ENCODE measurements at places on chromosomes 4 and X.

DNA sequence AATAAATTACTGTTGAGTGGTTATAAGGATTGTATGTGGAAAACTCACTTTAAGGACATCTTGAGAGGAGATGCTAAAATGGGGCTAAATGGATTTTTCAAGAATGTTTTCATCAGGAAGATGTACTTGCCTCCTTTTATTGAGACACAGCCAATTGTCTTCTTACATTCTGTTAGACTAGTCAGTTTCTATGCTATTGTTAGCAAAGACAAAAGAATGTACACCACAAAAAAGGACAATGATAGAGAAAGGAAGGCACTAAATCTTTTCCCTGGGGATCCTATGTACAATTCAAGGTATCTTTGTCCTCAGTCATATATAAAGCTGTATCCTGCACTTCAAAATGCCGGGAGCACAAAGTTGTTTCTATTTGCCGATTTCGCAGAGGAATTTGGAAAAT, 42.6 kb downstream of the TMA16 start:
- no peak for DNase-seq

DNA sequence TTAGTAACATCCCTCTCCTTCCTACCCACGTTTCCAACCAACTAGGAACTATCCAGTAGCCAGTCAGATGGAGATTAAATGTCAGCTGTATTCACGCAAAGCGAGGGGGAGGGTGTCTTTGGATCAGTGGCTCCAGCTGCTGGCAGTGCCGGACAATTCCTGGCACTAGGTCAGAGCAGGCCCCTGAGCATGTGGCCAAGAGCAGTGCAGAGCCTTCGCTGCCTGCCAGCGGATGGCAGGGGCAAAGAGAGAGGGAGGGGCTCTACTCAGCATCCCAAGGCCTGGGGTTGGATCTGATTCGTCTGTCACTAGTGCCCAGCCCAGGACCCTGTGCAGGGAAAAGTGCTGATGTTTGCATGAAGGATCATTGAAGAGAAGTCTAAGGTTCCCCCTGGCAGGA, 28.7 kb upstream of the JAKMIP1 start:
- DNase-seq = no peak

DNA sequence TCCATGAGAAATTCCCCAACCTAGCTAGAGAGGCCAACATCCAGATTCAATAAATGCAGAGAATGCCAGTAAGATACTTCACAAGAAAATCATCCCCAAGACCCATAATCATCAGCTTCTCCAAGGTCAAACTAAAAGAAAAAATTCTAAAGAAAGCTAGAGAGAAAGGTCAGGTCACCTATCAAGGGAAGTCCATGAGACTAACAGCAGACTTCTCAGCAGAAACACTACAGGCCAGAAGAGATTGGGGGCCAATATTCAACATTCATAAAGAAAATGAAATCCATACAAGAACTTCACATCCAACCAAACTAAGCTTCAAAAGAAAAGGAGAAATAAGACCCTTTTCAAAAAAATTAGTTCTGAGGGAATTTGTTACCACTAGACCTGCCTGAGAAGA, 118.8 kb upstream of the ANXA10 start:
- DNase-seq = no peak

- DNase-seq = no peak
These were observed 12.8 kb downstream of the THAP9 start for GRCh38 chr4:82913305-82913704.

GRCh38 chr4:184441461-184442313, 32.7 kb downstream of the IRF2 start:
- no peak for DNase-seq

DNA sequence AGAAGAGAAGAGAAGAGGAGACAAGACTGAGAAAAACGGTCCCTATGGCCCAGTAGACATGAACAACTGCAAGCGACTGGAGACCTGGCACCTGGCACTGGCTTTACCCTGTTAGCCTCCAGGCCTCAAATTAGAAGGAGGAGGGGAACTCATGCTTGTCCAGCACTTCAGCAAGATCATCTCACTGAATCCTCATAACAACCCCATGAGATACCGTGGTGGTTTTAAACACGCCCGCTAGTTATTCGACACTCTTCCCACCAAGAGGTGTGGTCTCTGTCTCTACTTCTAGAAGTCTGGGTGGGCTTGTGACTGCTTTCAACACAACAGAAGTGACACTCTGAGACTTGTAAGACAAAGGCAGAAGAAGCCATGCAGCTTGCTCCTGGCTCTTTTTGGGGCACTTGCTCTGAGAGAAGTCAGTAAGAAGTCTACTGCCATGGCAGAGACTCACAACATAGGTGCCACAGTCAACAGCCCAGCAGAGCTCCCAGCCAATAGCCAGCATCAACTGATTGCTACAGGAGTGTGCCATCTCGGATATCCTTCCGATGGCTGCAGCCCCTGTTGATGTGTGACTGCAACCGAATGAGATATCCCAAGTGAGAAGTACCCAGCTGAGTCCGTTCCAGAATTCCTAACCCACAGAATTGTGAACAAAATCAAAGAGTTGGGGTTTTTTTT, 34.0 kb upstream of the BCOR start:
- no peak for DNase-seq

DNA sequence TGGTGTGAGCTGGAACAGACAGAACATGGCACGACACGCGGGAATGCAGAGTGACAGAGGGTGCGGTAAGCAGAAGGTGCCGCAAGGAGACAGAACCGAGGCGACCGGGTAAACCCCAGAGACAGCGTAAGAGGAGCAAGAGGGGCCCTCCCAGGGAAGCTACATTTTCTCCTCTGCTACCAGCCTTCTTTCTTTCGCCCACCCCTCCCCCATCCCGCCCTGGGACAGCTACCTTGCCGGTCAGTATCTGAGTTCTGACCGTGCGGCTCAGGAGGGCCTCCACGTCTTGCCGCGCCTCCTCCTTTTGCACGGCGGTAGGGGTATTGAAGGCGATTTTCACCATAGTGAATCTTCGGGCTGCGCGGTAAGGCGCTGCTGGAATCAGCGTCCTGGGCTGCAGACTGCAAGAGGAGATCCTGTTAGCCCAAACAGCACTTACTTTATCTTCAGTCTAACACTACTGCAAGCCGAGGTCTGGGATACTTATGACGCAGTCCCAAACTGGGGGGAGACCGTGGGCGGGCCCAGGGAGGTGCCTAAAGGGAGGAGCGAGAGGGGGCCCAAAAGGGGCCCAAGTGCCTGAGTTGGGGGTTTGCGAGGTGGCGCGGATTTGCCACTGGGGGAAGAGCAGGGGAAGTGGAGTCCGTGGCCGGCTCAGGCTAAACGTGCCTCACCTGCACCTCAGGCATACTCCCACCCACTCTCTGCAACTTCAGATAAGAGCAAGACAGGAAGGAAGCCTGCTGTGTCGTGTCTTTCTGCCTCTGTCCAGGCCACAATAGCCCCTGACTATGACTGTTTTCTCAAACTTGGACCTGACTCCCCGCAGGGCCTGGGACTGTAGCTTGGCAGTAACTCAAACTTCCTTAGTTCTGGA, at the start of gene ITM2A:
TSS of gene ITM2A (minus strand) at position 462 of the 877 bp plus-strand sequence. CDS start at position 343, 119 bp downstream.
- DNase-seq = no peak

DNA sequence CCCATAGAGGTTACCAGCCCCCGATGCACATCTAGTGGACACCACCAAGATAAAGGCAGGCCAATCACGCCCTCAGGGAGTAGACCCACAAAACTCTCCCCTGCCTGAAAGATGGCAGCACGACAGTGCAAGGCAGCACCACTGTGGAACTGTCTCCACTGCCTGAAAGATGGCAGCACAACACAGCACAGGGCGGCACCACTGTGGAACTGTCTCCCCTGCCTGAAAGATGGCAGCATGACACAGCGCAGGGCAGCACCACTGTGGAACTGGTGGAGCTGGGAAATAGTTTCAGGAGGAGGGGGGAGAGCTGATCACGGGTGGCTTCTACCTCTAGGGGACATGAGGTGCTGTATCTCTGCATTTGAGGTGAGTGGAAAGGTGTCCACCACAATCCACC, 340.4 kb upstream of the FRG1 start:
- DNase-seq = no peak

- DNase-seq = no peak
These were observed 224.9 kb downstream of the ANKRD50 start for GRCh38 chr4:124487651-124488050.

- no peak for DNase-seq
These were observed 672 bp downstream of the TCEAL3 start for GRCh38 chrX:103608306-103608963.

DNA sequence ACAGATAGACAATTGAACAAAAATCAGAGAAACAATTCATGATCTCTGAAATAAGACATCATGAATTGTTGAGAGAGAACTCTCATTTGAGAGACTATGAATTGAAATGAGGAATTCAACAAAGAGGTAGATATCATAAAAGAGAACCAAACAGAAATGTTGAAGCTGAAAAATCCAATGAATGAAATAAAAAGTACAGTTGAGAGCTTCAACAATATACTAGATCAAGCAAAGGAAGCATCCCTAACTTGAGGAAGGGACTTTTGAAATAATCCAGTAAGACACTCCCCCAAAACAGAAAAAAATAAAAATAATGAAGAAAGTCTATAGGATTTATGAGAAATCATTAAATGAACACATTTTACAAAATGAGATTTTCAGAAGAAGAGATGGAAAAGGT, 310.0 kb upstream of the PCDH10 start:
- DNase-seq = no peak

DNA sequence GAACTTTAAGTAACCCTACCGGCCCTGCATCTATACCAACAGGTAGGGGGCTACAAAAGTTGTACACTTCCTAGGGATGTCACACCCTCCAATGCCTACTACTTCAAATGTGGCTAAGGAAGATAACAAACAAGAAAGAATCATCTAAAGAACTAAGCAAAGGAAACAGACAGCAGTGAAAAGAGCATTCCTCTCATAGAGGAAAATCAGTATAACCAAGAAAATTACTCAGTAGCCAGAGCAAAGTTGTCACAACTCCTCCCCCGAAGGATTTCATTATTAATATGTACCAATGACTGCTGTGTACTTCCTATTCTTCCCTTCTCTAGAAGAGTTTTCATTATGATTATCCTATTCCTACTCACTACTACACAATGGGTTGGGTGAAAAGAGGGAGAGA, 12.6 kb downstream of the ANKRD17 start:
- no peak for DNase-seq

GRCh38 chrX:103949506-103949905, 12.9 kb upstream of the TMSB15B start:
- DNase-seq = no peak

DNA sequence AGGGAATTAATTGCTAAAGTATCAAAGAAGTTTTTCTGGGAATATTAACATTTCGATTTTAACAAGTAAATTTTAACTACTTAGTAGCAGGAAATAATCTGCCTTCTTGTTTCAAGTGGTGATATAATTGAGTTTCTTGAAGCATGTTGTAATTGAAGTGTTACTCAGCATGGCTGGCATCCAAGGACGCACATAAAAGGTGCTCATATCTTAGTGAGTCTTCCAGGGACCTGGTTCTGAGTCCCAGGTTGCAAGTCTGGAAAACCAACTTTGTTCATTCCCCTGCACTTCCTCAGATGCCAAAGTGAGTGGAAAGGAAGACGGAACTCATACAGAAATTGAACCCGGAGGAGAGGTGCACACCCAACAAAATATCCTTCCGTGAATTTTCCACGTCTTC, 399.6 kb downstream of the NLGN4X start:
- DNase-seq = no peak

- DNase-seq = no peak
These were observed 72.1 kb downstream of the HTRA3 start for GRCh38 chr4:8341691-8342090.

- no peak for DNase-seq
These were observed 67.5 kb downstream of the NPY1R start for GRCh38 chr4:163264934-163265333.

DNA sequence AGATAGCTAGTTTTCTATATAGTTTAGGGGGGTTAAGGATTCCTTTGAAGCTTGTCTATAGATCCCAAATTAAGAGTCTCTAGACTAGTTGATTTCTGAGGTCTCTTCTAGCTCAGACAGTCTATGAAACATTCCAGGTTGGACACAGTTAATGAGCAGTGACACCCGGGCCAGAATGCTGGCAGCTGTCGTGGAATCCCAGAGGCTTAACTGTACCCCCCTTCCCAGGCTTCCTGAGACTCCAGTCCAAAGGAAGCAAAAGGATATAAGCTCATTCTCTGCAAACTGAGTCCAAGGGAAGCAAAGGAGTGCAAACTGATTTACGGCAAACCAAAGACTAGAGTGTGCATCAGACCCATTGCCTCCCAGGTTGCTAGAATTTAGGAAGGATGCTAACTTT, 62.9 kb downstream of the DCX start:
- DNase-seq = no peak

- DNase-seq = no peak
These were observed 156.1 kb downstream of the ZNF330 start for GRCh38 chr4:141376769-141377168.

DNA sequence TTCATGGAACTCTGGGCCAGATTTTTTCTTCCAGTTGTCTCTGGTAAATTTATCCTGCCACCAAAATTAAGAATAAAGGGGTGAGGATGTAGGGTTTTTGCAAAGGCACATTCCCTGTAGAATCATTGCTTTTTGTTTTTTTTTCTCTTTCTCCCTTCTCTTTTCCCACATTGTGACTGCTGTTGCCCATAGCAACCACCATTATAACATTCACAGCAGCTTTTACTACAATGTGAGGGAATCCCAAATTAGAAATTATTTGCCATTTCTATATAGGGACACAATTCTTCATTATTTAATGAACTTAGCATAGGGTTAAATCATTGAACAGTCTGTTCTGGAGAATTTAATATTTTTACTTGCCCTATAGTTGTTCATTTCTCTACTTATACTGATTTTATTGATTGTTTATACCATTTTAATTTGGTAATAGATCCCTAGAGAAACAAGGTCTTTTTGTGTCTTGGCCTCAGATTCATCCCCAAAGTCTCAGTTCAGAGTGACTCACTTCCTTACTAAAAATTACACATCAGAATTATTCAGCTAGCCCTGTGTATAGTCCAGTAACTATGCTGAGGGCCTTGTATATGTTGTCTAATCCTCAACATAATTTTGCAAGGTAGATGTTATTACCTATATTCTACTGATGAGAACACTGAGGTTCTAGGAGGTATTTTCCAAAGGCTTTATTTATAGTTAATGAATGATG, 80.8 kb upstream of the ANK2 start:
- peak; percentile 68 for DNase-seq

GRCh38 chr4:138037696-138038095, 204.5 kb downstream of the SLC7A11 start:
- no peak for DNase-seq

- no peak for DNase-seq
These were observed 11.4 kb upstream of the SORCS2 start for GRCh38 chr4:7180938-7181337.

GRCh38 chr4:19835429-19835828, 416.3 kb upstream of the SLIT2 start:
- no peak for DNase-seq

- DNase-seq = no peak
These were observed 124.0 kb downstream of the IRF2 start for GRCh38 chr4:184350213-184350817.
